ENCODE measurements at places on chromosomes 4 and X.

DNA sequence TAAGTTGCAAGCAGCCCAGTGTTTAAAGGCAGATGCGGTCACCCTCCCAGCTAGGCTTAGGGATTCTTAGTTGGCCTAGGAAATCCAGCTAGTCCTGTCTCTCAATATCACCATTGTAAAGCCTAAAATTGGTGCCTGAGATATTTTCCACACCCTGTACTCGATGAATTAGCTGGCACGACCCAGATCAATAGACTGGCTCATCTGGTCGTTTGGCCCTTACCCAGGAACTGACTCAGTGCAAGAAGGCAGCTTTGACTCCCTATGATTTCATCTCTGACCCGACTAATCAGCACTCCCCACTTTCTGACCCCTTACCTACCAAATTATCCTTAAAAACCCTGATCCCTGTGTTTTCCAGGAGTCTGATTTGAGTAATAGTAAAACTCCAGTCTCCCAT lies 384.9 kb upstream of the SLC7A11 start:
- ATAC-seq, result no peak

- ATAC-seq, result no peak
Observed at GRCh38 chrX:131226591-131226990, 62.5 kb downstream of the IGSF1 start.

DNA sequence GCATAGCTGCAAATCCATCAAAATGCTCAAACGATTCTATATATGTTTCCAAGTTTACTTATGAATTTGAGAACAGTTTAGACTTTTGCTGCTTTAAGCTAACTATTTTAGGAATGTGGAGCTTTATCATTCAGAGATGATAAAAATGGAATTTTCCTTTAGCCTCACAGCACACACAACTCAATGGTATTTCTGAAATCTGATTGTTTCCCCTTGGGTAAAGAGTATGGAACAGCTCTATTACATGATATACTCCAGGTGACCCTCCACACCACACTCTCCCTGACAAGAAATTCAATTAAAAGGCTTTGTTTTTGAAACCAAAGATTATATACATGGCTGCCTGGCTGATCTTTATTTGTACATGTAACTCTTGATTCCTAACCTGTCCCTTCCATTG lies 120.0 kb downstream of the LUZP4 start:
- ATAC-seq, result no peak

- ATAC-seq, result no peak
Observed at GRCh38 chr4:15704129-15704528, 1.3 kb downstream of the BST1 start.

DNA sequence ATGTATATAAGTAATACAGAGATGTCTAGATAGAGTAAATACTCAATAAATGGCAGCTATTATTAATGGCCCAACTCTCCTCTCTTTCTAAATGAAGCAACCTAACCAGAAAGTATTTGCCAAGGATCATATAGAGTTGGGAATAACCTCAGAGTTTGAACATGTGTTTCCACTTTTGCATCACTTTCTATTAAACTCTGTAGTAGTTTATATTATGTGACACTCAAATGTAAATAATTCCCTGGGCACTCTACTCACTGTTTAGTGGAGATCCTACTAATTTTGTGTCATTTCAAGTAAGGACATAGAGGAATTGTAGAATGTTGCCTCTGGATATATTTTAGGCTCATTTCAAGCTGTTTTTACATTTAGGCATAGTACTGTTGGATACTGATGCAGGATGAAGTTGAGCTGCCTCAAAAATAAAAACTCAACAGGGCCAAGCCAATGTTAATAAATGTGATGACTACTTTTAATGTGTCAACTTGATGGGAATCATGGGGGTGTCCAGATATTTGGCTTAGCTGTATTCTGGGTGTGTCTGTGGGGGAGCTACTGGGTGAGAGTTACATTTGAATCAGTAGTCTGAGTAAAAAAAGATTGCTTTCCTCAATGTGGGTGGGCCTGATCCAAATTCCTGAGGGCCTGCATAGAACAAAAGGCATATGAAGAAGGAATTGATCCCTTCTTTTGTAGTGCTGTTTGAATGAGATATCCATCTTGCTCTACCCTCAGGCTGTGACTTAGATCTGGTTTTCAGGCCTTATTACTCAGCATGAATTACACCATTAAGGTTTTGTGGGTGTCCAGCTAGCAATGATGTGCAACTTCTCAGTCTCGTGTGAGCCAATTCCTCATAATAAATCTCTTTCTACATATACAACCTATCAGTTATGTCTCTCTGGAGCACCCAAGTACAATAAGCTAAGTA lies 1368.2 kb downstream of the STIM2 start:
- no peak for ATAC-seq

DNA sequence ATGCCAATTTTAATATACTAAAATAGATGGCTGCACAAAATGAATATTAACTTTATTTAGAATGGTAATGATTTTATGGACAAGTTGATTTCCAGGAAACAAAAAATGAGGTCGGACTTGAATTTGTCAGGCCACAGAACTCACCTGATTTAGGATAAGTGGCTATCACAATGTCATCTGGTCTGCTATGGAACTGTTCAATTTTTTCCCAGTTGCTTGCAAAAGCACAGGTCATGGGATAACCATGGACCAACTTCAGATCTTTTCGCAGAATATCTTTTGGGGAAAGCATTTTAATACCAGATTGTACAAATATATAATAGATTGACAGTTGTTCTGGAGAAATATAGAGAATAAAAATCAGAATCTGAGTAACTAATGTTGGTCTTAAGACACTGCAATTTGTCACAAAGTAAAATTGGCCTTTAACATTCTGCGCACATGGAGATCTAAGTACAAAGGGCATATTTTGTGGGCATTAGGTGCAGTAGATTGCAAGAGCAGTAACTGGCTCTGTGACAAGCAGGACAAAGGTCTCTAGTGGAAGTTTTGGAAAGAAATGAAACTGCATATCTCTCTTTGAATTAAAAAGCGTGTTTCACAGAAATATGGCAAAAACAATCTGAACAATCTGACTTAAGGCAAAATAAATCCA lies 5.4 kb downstream of the SULT1B1 start:
- ATAC-seq, result no peak

GRCh38 chrX:153342762-153343558 lies 9.0 kb downstream of the ZNF275 start:
- peak; percentile 48 for ATAC-seq

DNA sequence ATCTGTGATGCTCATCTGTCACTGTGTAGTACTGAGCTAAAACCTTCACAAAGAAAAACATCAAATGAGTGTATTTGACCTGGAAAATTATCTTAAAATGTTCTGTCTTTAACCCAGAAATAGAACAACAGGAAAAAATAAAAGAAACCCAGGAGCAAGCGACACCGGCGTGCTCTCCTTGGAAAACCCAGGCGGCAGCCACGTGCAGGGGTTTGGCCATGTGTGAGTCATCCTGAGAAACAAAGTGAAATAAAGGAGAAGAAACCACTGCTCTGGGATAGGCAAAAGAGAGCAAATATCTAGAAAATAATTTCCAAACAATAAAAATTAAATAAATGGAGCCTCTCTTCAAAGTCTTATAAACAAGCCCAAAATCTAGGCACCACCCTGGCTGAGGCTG lies 20.0 kb upstream of the TMEM128 start:
- ATAC-seq, result no peak

GRCh38 chrX:15911734-15912550 lies 57.3 kb upstream of the AP1S2 start:
- ATAC-seq, result no peak

- ATAC-seq, result no peak
Observed at GRCh38 chr4:110046588-110047049, 133.9 kb downstream of the EGF start.

DNA sequence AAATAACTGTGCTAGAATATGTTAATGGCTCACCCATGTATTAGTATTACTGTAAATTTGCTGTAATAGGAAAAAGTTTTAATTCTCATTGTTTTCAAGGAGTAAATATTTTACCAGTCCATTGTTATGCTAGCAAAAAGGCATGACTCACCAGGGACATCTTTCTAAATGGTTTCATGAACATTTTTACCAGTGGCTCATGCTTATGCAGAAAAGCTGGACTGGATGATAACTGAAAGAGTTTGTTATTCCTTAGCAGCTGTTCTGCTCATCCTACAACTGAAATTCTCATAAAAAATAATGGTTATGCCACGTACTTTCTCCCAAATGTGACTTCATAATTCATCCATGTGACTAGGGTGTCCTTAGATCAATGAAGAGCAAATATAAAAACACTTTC lies 111.9 kb upstream of the PCDH18 start:
- no peak for ATAC-seq

DNA sequence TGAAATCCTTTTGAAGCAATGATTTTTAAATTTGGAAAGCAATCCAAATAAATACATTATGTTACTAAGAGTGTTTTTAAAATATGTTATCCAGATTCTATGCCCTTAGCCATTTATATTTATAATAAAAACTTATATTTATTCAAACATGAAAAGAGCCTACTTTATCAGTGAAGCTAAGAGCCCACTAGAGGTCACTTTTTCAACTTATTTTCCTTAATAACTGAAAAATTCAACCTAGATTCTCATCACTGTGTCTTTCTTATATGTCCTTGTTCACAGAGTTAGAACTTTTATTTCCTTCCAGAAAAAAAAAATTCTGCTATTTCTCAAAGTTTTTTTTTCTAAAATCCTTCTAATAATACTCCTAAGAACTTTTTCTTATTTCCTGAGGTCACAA lies 23.9 kb downstream of the PRDM8 start:
- no peak for ATAC-seq

DNA sequence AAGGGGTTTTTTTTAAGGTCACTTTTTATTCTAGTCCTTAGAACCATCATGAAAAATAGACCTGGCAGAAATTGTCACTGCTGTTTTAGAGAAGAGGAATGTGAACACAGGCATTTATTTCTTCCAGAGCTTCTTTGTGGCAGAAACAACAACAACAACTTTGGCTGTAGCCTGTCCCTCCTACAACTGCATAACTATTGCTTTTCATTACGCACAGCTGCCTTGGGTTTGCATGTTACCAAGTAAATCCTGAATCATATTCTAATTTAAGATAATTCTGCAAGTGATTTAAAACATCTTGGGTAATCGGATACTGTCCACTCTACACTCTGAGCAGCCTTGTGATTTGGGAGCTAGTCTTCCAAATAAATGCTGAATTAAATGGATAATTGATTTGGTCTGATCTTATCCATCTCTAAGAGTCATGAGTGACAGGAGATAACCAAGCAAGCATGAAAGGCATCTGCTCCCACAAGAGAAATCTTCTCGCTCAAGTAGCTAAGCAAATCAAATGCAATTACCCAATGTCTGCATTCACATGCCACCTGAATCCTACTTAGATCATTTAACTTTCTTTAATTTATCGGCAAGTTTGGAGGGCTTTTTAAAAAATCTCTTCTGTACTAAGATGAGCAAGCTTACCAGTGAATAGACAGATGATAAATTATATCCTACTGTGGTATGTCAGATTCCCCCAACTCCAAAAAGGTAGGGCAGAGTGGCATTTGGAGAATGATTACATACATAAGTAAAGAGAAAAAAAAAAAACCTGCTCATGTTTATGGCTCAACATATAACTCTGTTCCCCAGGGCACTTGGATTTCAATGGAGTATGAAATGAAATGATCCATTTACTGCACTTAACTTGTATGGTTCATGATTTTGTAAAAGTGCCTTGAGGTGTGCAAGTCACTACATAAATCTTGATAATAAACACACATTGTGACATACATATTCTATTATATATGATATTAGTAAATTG lies 73.6 kb downstream of the EGF start:
- no peak for ATAC-seq

DNA sequence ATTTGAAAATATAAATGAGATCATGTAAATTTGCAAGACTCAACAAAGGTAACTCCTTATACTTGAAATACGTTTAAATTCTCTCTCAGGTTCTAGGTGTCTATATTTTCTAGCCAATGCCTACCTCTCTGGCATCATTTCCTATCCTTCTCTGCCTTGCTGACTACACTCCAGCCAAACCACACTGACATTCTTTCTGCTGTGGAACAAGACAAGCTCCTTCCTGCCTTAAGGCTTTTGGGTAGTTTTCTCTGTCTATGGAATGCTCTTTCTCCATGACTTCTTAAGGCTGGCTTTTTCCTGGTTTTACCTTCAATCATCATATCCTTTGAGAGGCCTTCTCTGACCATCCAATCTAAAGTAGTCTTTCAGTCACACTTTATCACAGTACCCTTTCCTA lies 201.0 kb downstream of the SPRY1 start:
- ATAC-seq, result no peak

GRCh38 chr4:105236202-105236915 lies 89.7 kb downstream of the TET2 start:
- ATAC-seq, result no peak

DNA sequence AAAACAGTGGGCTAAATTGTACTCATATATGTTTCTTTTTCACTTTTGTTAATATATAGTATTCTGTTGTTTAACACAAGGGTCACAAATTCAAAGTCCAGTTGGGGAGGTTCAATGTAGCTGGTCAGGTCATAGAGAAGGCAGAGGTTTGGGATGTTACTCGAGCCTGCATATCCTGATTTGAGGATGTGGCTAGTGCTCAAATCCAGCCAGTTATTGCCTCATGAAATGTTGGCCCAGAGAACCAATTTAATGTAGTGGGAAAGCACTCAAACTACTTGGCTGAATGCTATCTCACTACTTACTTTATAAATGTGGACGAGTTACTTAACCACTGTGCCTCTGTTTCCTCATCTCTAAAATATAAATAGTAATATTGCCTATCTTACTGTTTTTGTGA lies 12.5 kb downstream of the USO1 start:
- no peak for ATAC-seq

- ATAC-seq, result no peak
Observed at GRCh38 chr4:94540476-94540875, 88.7 kb downstream of the PDLIM5 start.

DNA sequence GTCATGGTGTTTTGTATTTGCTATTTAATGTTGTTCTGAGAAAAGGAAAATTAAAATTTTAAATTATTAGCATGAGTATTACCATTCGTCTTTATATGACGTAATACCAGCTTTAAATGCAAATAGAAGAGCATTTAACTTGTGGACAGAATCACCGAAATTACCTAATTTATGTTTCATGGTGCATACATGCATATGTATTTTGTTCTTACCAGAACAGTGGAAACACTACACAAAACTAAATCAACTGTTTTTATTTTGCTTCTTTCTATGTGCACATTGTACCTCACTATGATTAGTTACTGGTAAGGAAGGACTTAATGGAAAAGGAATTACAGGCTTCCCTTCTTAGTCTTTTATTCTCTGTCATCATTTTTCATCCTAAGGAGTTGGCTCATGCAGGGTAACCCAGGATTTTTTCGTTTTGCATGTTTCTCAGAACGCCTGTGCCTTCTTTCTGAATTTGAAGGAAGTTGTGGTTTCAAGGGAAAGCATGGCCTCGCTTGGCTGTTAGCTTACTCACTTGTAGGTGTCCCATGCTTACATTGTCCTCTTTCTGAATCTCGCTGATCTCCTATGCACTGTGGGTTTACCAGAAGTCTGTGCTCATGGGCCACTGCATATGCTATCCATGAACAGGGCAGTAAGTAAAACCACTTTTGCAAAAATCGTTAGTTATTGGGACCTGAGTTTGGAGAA lies 300.0 kb upstream of the PUDP start:
- no peak for ATAC-seq

DNA sequence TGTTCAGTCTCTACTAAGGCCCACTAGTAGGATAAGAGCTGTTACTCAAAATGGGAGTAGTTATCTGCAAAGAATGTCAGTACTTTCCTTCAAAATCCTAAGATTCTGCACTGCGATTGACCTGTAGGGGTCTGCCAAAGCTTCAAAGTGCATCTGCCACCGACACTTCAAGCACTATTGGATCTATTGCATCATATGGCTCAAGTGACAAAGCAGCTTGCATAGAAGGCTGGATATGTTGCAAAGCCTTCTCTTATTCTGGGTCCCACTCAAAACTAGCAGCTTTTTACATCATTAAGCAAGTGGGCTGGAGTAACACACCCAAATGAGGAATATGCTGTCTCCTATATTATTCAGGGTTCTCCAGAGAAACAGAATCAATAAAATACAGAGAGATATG lies 115.4 kb upstream of the EMCN start:
- no peak for ATAC-seq

Measured in activated T-helper 17 cell treated with anti-CD3 and anti-CD28 coated beads, Interleukin-2, amount 50 U/mL, for 72 hours (primary cell).